ENCODE measurements at places on chromosomes 11 and 22.

DNA sequence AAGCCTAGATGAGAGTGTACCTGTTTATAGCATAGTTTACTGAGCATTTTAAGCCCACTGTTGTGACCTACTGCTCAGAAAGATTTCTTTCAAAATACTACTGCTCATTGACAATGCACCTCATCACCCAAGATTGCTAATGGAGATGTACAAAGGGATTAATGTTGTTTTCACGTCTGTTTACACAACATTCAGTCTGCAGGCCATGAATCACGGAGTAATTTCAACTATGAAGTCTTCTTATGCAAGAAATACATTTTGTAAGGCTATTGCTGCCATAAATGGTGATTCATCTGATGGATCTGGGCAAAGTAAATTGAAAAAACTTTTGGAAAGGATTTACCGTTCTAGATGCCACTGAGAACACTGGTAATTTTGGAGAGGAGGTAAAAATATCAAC, 112.9 kb downstream of the KIF18A start:
- DNase-seq: no peak

GRCh38 chr11:65210748-65211147, 29.0 kb downstream of the CAPN1 start:
- DNase-seq: no peak

- DNase-seq: no peak
These were observed 245.6 kb upstream of the B3GAT1 start for GRCh38 chr11:134657631-134658030.

GRCh38 chr11:118142081-118142480, 10.5 kb downstream of the SCN4B start:
- no peak for DNase-seq

DNA sequence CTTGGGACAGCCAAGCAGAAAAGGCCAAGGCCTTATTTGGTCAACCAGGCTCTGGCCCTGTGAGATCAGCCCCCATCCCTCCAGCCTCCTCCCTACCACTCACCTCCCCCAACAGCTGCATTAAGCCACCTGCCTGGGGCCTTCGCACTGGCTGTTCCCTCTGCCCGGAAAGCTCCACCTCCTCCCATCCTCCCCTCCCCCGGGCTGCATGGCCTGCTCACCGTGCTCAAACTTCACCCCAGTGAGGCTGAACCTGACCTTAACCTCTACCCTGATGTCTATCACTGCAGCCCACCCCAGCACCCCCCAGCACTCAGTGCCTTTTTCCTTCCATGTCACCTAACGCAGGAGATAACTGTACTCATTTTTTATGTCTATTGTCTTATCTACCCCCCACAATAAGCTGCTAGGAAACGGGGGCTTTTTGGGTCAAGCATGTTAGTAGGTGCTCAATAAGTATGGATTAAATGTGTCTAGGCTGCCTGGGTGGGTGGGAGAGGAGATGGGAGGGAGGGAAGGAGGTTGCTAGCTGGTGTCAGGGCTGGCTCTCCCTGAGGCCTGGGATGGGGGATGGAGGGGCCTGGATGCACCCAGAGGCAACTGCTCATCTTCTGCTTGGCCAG, 912 bp downstream of the PTPRCAP start:
- DNase-seq: peak; percentile 57
